ENCODE measurements at places on chromosomes 3 and 15. TPM values are rescaled to one million over a fixed set of nuclear protein-coding genes. Genes with fewer than 3 reads are reported as not detected.

DNA sequence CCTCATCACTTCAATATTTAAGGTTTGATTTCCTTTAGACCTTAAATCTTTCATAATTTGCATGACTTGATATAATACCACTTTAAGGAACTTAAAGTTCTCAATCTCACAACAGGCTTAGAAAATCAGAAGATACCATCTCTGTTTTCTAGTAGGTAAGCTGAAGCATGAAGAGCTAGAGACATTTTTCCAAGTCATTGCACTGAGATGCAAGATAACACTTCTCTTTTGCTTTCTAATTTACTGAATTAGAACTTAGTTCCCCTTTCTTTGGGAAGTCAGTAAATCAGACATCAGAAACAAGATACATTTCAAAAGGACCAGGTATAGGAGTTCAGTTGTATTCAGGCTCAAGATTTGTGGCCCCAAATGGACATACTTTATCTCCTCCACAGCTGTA lies 79.7 kb downstream of the DZIP3 start:
- no peak for DNase-seq

DNA sequence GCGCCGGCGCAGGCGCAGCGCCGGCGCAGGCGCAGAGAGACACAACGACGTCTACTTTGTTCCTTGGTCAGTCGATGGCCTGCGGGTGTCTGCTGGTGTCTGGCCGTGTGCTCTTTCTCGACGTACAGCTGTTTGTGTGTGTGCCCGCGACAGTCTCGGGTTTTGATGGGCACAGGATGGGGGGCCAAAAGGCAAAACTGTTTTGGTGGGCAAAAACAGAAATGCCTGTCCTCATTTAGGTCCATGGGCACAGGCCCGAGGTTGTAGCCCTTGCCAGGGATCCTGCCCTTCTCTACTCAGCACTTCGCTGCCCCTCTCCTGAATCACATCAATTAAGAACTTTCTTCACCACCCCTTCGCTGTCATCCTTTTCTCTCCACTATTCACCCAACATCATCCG lies 184.8 kb upstream of the CHL1 start:
- peak; percentile 30 for DNase-seq

The CD200R1 gene
- 2.5 TPM for total RNA-seq

The ITPKA gene
- 0.35 TPM for total RNA-seq

GRCh38 chr3:64088408-64089205 lies 65.3 kb upstream of the PSMD6 start:
- no peak for DNase-seq

GRCh38 chr3:18812316-18812715 lies 336.0 kb upstream of the KCNH8 start:
- peak; percentile 31 for DNase-seq

The ALS2CL gene
- 5.1 TPM for total RNA-seq

GRCh38 chr3:119395923-119396358 lies 67.5 kb downstream of the TMEM39A start:
- DNase-seq: no peak

The CHL1 gene
- total RNA-seq: 4.2 TPM

The GREM1 gene
- 1.3 TPM for total RNA-seq

DNA sequence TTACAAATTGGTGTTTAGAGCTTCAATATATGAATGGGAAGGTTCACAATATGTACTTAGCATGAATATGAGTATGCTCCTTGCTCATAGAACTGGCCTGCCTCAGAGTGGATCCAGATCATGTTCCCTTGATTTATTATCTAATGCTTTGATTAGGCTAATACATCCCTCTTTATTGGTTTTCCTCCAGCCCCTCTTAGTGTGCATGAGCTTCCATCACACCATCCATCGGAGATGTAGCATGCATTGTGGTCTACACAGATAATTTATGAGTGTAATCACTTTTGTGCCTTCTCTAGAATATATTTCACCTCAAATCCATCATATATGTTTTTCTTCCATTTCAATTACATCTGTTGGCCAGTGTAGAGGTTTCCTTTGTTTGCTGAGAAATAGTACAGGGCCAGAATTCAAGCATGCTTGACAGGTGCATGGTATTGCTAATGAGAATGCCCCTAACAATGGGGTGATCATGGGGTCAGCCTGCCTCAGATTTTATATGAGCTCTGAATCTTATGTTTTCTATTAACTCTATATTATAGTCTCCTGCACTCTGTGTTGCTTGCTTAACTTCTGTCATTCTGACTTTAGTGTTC lies 786.4 kb upstream of the ARPP21 start:
- DNase-seq: no peak

DNA sequence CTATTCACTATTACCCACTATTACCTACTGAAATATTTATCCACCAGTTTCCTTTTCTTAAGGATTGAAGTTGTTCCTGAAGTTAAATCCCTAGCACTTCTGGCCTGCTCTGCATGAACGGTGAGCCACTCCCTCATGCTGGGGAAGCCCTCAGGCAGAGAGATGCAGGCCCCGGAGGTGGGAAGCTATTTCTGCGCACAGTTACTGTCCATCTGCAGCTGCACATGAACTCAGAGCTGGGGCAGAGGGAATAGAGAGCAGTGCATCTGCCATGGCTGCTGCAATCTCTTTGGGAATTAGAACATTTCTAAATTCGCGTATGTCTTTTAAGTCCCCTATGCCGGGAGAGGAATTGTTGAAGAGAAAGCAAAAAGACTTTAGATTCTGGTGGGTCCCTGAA lies 6.3 kb upstream of the GALNT15 start:
- peak; percentile 76 for DNase-seq
